ENCODE measurements at places on chromosomes 4 and X. TPM values are rescaled to one million over a fixed set of nuclear protein-coding genes. Genes with fewer than 3 reads are reported as not detected.

The YIPF7 gene
- not detected for total RNA-seq

The NALF2 gene
- total RNA-seq, result not detected

The SYTL4 gene
- 20.4 TPM for total RNA-seq

The FHDC1 gene
- under 0.01 TPM for total RNA-seq

The HPGDS gene
- not detected for total RNA-seq

The TMEM156 gene
- total RNA-seq, result 0.61 TPM

The SPANXN3 gene
- total RNA-seq, result not detected

The NDP gene
- 1.3 TPM for total RNA-seq

The ZNF157 gene
- total RNA-seq, result not detected

The TRIM2 gene
- 10.1 TPM for total RNA-seq

The PARM1 gene
- total RNA-seq, result not detected
